ENCODE measurements at places on chromosomes 7 and 10.

GRCh38 chr7:41760293-41760692 lies 57.4 kb upstream of the INHBA start:
- no peak for DNase-seq

DNA sequence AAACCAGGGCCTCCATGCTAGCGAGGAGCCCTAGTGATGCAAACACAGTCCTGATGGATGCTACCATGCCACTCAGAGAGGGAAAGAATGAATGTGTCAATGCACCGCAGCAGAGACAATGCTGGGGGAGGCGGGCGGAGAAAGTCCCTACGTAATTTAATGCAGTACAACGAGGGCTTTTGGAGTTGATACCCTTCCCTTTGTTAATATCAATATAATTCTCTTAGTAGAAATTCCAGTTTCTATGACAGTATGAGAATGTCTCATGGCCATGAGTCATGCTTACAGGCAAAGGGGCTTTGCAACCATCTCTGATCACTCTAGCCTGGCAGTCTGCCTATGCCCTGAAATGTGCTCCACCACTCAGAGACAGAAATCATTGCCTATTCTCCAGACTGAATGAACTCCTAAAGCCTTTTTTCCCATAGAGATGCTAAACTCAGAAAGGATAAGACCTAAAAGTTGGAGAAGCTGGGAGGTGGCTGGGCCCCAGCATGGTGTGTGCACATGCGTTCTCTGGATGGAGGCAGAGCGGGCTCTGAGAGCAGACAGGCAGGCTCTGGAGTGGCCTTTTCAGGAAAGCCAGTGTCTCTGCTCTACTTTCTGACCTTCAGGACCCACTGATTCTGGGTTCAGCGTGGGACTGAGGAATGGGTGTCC lies 20.3 kb upstream of the GIMAP2 start:
- no peak for DNase-seq

GRCh38 chr7:81161451-81162075 lies 242.7 kb upstream of the SEMA3C start:
- no peak for DNase-seq

DNA sequence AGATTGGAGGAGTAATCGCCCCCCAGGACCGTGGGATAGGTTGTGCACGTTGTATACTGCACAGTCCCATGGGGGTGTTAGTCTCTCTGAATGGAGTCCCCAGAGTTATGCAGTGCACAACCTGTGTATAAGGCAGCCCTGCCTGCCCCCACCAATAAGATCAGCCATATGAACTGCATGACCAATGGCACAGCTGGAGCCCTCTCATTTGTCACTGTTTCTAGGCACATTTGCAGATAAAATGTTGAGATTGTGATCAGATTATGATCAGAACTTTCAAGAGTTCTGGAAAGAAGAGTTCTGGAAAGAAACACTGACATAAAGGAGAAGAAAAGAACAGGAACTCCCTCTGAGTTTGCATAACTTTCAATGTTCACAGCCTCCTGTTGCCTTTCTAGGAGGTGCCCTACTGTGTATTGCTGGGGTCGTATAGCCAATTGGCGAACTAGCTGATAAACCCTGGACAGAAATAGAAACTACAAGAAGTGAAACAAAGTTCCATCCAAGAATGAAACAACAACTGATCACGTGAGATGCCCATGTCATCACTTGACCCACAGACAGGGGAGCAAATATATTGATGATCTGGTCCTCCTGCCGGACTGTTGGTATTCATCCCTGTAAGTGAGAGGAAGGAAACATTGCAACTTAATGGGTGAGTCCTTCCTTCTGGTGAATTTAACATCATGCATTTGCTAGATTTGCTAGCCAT lies 49.6 kb upstream of the TOMM7 start:
- DNase-seq = no peak

DNA sequence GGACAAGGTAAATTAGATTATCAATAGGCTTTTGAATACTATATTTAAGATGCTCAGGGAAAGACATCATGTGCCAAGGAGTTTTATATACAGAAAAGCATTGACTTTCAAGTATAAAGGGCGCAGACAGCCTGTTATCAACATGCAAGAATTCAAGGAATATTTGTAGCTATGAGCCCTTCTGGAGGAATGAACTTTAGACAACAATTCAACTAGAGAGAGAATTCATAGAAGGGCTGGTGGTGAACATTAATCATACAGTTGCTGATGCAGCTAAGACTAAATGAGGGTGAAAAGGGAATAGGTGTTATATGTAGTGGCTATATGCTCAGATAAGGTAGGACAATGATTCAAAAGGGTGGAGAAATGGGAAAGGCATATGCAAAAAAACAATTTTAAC lies 41.2 kb downstream of the AOAH start:
- no peak for DNase-seq

DNA sequence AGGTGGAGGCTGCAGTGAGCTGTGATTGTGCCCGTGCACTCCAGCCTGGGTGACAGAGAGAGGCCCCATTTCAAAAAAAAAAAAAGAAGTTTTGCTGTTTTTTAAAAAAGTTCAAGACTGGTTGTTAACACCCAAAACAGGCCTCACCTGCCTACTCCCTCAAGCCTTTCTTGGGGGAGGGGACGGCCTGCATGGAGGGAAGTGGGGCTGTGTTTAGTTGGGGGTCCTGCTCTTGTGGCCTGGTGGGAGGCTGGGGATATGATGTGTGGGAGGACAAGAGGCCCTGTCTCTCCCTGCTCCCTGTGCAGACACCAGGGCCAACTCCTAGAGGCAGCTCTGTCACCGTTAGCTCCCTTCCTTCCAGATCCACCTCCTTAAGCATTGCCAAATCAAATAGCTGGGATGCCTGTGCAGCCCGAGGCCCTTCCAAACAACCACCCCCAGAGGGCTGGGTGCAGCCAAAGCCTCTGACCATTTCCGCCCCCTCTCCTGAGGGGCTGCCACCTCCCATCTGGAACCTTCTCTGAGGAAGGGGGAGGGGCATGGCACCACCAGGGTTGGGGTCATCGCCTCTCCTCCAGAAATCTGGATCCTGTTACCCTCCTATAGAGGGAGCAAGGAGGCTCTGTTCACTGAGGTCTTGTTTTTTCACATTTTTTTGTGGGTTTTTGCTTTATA lies 32.9 kb upstream of the ANKRD2 start:
- DNase-seq = no peak

DNA sequence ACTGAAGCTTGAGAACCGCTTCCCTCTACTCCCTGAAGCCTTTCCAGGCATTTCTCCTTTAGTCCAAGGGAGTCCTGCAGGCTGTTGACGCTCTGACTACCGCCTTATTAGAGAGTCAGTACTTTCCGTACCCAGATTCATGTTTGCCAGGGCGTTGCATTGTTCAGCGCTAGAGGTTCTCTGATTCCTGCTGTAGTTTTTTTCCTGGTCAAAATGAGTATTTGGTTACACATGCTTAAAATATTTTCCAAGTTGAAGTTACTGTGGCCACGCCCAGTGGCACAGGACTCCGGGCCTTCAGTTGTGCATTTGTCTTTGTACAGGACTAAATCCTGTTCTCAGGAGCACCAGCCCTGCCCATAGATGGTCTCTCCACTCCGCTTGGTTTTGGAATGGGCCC lies 7.9 kb downstream of the MTURN start:
- DNase-seq = no peak

GRCh38 chr7:115289971-115290370 lies 368.1 kb downstream of the MDFIC start:
- DNase-seq = no peak

GRCh38 chr7:73520673-73521635 lies 1.1 kb downstream of the BAZ1B start:
- no peak for DNase-seq

DNA sequence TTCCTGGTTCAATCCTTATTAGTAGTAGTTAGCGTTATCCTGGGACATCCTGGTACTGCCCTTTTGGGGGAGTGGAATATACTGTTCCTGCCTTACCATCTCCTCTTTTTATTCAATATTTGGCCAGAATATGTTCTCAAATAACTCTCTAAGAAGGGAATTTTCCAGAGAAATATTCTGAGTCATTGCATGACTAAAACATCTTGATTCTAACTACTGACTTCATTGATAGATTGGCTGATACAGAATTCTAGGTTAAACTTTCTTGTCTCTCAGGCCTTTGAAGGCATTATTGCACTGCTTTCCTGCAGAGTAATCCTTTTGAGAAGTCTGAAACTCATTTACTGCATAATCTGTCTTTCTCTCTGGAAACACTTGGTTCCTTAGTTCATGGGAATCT lies 275.5 kb upstream of the DGKB start:
- DNase-seq = no peak

DNA sequence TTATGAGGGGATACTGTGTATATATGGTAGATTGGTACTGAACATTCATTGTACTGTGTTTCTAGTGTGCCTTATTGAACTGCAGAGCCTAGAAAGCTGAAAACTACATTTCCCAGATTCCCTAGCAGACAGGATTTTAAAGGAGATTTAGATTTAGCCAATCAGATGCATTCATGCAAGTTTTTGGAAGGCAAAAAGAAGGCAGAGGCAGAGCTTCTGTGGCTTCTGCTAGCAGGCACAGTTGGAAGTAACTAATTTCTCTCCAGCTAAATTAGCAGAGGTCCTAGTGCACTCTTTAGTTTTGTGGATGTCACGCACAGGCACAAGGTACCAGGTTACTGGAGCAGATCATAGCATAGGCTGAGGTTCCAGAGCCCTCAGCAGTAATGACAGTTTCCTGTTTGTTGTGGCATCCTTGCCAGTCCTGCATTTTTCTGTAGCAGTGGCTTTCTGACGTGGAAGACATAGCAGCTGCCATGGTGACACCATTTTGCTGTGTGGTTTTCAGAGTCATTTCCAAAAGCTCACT lies 83.7 kb upstream of the CCDC71L start:
- no peak for DNase-seq

- DNase-seq = no peak
Observed at GRCh38 chr7:37344886-37345579, 103.6 kb downstream of the ELMO1 start.

GRCh38 chr10:117444497-117445040 lies 69.3 kb upstream of the PDZD8 start:
- DNase-seq = no peak

DNA sequence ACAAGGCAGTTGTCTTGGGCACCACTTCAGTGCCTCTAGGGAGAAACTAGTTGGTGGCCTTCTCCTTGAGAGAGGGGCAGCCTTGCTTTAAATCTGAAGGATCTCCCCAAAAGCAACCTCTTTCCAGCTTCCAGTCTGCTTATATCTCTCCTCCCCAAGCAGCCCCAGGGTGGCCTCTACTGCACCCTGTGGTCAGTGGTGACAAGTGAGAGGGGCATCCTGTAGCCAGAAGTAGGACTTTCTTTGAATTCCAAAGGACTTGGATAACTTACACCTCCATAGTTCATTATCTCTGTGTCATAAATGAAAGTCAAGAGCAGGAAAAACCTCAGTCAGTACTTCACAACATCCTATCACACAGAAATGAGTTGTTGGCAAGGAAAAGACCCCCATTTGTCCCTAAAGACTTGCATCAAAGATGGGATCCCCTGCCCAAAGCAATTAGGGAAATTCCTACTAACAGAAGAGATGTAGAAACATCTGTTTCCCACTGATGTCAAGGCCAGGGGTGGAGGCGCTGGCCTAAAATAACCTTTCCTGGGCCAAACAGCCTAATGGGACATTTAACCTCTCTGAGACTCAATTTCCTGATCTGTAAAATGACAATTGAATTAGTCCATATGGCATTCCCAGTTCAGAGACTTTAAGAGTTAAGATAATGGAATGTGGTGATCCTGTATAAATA lies 44.0 kb upstream of the ANKRD1 start:
- DNase-seq = no peak

DNA sequence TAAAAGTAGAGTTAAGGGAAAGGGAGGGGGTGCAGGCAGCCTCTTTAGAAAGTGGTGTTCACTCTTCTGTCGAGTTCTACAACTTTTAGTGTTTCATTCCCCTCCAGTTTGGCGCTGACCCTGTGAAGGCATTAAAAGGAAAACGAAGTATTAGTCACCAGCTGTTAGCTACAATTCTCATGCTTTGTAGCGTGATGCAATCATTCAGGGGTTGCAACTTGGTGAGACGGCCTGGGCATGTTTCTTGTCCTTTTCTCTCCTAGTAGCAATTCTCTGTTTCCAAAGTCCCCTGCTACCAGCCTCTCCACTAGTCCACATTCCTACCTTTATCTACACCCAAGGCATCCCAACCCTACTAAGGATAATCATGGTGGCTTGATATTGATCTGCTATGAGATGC lies 33.7 kb upstream of the DGKI start:
- DNase-seq = no peak

- no peak for DNase-seq
Observed at GRCh38 chr10:17214971-17215781, 12.9 kb upstream of the VIM start.

- DNase-seq = no peak
Observed at GRCh38 chr7:42960762-42961161, 28.6 kb downstream of the MRPL32 start.

- DNase-seq = no peak
Observed at GRCh38 chr7:101680406-101681145, 51.5 kb upstream of the MYL10 start.

- no peak for DNase-seq
Observed at GRCh38 chr7:100588438-100588837, 2.3 kb downstream of the FBXO24 start.

- DNase-seq = no peak
Observed at GRCh38 chr10:92506336-92506735, 67.6 kb downstream of the IDE start.

GRCh38 chr7:132861940-132862554 lies 219.8 kb downstream of the CHCHD3 start:
- DNase-seq = no peak

DNA sequence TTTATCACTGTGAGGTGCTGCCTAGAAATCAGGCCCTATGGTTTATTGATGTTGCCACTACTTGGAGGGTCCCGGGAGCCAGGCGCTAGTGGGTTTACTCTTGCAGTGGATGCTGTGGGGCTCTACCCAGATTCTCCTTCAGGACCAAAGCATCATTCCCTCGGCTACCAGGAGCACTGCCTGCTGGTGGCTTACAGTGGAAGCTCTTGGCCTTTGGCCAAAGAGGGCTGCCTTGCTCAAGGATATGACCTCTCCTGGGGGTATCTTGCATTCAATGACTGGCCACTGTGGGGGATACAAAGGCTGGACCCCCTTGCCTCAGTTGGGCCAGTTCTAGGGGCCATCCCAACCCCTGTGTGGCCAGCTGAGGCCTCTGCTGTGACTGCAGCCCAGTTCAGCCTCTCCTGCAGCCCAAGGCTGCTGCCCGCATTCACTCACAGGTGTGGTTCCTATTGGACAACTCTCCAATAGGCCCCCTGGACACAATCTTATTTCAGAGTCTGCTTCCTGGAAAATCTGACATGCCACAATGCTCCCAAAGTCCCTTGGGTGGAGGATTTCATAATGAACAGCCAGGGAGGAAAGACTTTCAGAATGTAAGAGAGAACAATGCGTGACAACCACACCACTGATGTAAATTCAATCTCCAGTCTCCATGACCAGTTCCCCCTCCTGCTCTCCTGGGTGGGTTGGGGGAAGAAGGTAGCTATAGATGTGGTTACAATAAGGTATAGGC lies 196.3 kb downstream of the SNX10 start:
- DNase-seq = no peak
